ENCODE measurements at places on chromosomes 2 and 18.

GRCh38 chr2:203619267-203619878, 84.3 kb upstream of the RAPH1 start:
- DNase-seq, result no peak

GRCh38 chr18:24197412-24197811, 58.5 kb downstream of the CABYR start:
- DNase-seq, result no peak

DNA sequence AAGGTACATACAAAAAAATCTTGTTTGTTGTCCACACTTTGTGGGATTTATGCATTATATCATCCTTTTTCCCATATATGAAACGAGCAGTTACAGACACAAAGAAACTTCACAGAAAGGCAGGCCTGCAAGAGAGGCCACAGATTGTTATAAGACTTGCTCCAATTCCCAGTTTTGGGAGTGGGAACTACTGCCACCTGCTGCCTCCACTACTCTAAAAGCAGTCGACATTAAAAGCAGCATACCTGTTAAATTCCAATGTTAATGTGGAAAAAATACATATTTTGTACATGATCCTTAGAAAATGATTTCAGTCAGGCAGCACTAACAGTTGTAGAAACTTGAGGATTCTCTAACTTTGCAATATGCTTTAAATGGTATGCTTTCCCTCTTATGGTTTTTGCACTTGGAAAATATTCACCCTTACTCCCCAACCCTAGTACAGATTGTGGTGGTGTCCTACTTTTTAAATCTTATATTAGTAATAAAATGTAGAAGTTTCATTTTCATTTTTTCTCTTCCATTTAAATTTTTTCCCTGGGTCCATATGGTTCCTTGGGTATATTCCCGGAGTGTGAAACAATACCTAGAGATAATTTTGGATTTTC, 37.9 kb downstream of the SLC38A11 start:
- DNase-seq, result no peak

GRCh38 chr2:105790461-105791149, 45.9 kb downstream of the NCK2 start:
- no peak for DNase-seq

- DNase-seq, result no peak
Measured at GRCh38 chr2:234881413-234882241, 70.2 kb upstream of the SH3BP4 start.

- DNase-seq, result no peak
Measured at GRCh38 chr2:12396699-12397098, 320.0 kb upstream of the TRIB2 start.

Data from cerebellar nuclear complex (tissue), 1 donor.